ENCODE measurements at places on chromosomes 4 and X.

DNA sequence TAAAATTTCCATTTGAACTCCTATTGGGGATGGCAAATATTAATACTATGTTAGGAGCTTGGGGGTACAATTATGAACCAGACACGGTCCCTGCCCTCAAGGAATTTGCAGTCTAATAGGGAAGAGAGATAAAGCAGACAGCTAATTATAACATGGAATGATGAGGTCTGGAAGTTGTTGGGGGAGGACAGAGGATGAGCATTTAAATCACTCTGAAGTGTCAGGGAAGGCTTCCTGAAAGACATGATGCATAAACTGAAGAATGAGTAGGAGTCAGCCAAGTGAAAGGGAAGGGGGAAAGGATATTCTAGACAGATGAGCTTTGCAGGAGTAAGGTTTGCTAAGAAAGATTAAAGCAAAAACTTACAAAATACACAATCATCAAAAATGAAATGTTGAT lies 15.9 kb downstream of the PLAC1 start:
- DNase-seq: no peak

DNA sequence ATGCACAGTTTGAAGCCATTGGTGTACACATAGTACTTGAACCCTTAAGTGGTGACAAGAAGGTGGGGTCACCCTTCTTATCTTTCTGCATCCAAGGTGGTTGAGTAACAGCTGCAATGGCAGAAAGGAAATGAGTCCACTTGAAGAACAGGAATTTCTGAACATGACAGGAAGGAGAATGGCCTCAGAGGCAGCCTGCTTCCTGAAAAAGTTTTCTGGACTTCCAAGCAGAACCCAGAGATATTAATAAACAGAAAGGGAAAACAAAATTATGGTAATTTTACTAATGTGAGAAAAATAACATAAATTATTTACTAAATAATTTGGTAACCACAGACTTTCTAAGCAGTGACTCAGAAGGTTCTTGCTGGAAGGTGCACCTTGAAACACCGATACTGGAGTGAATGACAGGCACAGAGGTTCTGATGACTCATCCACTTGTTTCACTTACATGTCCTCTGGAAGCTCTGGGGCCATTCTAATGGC lies 119.9 kb upstream of the HS3ST1 start:
- no peak for DNase-seq

DNA sequence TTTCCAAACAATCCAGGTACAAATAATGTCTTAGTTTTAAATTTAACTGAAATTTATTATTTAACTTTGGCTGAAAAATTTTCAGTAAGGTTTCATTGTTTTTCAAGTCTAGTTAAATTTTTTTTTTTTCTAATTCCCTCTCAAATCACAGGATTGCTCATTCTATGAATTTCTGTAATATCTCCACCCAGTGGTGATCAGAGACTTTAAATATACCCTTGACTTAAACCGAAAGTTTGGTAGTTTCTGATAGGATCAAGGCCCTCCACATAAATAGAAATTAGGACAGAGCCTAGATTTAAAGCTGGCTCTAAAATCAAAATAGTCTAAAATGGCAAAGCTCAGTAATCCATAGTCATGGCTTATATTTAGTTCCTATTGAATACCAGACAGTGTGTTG lies 175.4 kb downstream of the TBCK start:
- DNase-seq: no peak

DNA sequence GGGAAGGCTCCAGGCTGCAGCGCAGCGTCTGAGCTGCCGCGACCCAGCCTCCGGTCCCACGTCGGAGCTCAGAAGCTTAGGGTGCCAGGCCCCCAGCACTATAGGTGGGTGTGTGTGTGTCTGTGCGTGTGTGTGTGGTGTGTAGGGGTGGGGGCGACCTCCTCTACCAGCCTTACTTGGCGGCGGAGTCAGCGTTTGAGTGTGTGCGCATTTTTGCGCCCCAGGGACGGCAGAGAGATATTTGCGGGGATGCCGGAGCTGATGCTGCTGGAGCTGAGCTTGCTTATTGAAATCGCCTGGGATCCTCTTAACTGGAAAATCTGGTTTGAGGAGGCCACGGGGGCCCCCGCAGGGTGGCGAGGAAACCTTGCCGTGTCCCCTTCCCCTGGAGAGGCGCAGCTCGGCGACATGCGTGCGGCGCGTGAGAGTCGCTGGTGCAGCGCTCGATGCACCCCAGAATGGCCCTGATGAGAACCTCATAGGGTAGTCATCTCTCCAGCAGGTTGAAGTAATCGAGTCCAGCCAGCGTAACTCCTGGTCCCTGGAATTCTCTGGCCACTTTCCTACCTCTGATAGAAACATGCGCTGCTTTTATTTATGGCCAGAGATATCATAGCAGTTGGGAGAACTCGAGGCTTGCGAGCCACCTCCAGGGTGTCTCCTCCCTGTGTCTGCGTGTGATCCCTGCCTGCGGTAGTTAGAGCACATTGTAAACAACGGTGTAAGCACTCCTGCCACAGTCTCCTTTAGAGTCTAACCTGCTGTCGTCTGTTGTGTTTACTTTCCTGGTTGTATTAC lies 2.7 kb downstream of the ADGRL3 start:
- peak; percentile 54 for DNase-seq

DNA sequence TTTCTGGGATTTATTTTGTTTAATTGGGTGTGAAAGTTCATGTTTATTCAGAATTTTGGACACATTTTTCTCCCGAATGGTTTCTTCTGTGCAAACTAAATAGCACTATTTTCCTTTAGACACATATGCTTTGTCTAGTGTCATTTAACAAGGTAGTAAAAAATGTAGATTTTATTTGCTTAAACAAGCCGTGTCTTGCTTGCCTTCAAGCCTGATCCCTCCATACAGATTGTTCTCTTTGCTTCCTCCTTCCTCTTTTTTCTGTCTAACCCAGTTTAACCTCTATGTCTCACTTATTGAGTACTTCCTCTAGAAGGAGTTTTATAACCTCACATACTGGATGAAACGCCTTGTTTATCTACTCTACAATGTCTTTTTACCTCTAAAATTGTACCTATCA lies 211.8 kb downstream of the NPFFR2 start:
- DNase-seq: no peak

GRCh38 chr4:154399259-154399974 lies 92.2 kb downstream of the DCHS2 start:
- no peak for DNase-seq

- no peak for DNase-seq
Observed at GRCh38 chr4:87532109-87532508, 2.9 kb upstream of the SPARCL1 start.
